ENCODE measurements at places on chromosomes 13 and 19.
A peak's percentile ranks its signal among the peaks of the same experiment; 100 is the strongest.

DNA sequence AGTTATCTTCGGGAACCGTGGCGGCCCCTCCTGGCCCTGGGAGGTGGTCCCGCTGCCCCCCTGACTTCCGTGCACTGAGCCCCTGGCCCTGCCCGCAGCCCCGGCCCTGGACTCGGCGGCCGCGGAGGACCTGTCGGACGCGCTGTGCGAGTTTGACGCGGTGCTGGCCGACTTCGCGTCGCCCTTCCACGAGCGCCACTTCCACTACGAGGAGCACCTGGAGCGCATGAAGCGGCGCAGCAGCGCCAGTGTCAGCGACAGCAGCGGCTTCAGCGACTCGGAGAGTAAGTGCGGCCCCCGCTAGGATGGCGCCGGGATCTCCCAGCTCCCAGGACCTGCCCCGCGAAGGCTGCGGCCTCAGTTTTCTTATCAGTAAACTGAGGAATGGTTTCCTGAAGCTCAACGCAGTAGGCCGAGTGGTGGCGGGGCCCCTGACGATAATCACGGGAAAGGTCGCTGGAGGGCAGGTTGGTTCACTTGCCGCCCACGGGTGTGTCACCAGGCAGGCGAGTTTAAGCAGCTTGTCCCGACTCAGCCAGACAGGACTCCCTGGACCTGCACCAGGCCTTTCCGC lies 924 bp downstream of the RGCC start:
- DNase-seq = peak; percentile 46

DNA sequence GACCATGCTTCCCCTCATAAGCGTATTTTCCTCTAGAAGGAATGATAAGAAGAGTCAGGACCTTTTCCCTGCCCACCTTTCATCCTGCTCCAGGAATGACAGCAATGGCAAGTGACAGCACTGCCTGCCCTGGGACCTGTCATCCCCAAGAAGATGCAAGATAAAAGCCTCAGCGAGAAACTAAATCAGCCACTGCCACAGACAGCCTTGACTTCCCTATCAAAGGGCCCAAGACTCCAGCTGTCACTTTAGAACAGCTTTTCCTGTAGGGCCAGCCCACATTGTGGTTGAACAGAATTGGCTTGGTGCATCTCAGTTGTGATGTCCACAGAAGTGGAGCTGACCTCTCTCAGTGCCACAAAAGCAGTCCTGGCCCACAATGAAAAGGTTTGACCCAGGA lies 1.1 kb downstream of the RAB8A start:
- no peak for DNase-seq

DNA sequence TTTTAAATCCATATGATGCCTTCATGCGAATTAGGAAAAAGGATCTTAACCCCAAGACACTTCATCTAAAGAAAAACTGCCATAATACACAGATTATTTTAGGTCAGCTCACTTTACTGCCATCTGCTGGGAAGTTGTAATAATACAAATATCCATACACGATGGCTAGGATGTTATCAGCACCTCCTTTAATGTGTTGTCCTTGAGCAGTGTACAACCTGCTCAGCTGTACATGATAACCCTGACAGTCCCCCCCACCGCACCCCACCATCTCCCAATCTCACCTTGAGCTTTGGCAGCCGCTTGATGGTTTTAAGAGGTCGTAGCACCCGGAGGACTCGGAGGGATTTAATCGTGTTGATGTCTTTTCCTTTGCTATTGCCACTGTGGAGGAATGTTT lies 112.2 kb downstream of the IER2 start:
- peak; percentile 33 for DNase-seq

DNA sequence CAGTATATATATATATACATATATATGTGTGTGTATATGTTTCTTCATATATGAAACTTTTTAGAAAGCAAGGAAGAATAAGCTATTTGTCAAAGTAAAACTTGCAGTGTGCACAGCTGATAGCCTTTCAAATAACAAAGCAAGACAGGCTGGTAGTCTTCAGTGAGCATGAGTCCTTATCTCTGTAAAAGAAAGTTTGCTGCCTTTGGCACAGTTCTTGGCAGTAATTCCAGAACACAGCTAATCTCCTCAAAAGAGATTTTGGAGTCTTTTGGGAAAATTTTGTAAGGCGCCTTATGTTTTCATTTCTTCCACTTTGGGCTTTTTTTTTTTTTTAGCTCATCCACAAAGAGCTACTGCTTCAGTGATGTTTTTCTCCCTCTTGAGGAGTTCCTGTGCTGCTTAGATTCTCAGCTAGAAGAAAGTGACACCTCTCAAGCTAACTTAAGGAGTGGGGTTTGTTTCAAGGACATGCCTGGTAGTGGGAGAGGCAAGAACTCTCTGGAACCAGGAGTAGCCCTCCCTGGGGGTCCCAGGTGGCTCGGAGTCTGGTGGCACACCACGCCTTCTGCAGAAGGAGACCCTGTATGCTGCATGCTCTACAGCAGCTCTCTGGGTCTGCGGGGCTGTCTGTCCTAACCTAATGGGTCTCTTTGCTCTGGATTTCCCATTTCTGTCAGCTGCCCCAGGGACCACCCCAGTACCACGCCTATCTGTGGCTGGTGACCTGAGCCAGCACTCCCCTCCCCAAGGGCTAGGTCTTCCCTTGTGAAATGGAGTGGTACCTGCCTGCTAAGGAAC lies 58.8 kb downstream of the TNFRSF19 start:
- DNase-seq = no peak

- no peak for DNase-seq
Observed at GRCh38 chr19:28403690-28404089, 809.3 kb downstream of the UQCRFS1 start.

GRCh38 chr19:44202470-44202869 lies 9.9 kb upstream of the ZNF227 start:
- DNase-seq = no peak

- no peak for DNase-seq
Observed at GRCh38 chr19:8451885-8452284, 7.1 kb downstream of the HNRNPM start.

- DNase-seq = peak; percentile 81
Observed at GRCh38 chr19:48656840-48657474, 11.0 kb upstream of the CA11 start.

DNA sequence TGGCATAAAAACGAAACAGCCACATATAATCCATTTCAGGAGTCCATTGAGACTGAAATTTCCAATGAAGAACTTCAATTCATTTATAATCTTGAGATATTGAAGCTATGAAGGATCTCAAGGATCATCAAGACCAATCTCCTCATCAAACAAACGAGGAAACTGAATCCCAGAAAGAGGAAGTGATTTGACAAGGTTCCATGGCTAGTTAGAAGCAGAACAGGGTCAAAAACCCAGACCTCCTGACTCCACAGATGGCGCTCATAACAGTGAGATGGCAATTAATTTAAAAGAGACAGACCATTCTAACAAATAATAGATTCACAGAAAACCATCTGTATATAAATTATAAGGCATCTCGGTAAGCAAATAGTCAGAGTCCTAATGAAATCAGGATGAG lies 229.7 kb downstream of the KCTD12 start:
- no peak for DNase-seq

GRCh38 chr13:76607866-76608265 lies 278.3 kb downstream of the KCTD12 start:
- DNase-seq = no peak

DNA sequence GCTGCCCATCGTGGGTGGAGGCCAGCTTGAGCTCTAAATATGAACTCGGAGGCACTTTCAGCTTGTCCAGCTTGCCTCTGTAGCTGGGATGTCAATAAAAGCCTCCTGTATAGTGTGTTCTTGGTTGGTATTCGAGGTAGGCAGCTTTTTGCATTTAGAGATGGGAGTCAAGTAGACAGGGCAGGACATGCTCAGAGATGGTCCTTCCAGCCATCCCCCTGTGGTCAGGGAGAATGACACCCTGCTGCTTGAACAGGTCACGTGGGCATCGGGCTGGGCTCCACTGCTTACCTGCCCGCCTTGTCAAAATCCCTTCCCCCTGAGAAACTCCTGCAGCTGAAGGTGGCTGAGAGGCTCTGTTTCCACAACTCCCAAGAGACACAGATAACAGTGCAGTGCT lies 302.5 kb downstream of the ZNF536 start:
- no peak for DNase-seq

DNA sequence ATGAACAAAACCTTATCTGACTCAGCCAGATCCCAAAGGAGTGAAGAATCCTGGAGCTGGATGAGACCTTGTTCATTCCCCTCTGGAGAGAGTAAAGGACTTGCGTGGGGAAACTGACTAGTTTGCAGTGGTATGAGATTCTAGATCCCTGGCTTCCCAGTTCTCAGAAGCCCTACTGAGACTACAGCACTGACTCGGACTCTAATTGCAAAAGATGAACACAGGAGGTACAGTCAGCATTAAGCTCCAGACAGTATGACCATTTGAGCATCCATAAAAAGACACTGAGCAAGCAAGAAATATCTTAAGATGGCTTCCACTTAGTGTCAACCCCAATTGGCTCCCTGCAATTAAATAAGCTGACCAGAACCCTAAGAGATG lies 6.8 kb downstream of the ZC3H4 start:
- DNase-seq = no peak

- DNase-seq = no peak
Observed at GRCh38 chr19:49951806-49952478, 9.0 kb downstream of the SIGLEC11 start.

- DNase-seq = no peak
Observed at GRCh38 chr13:100825557-100825956, 151.0 kb upstream of the TMTC4 start.

- DNase-seq = no peak
Observed at GRCh38 chr19:36482876-36483275, 6.5 kb downstream of the ZNF566 start.

Data from dermis microvascular lymphatic vessel endothelial cell (primary cell).